ENCODE measurements at places on chromosomes 3 and 15.
A peak's percentile ranks its signal among the peaks of the same experiment; 100 is the strongest.

GRCh38 chr3:89300526-89300925 is 193.1 kb downstream of the EPHA3 start:
- no peak for DNase-seq

GRCh38 chr15:71635735-71636134 is 174.6 kb upstream of the NR2E3 start:
- no peak for DNase-seq

GRCh38 chr3:55471522-55472280 is 15.4 kb downstream of the WNT5A start:
- no peak for DNase-seq

DNA sequence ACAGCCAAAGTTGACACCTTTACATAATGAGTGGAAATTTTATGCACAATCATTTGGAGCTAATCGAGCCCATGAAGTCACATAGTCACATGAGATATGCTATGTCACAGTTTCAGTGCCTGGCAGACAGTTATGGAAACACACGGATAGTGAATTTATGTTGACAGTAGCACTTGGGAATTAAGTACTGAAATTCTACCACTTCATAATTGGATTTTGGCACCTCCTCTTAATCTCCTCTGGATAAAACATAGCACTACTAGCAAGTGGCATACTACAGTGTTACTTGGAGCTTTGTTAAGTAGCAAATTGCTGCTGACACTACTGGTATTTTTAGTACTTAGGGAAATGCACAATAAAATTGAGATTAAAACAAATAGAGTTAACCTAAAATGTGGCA is 1679.4 kb downstream of the OTOL1 start:
- no peak for DNase-seq

GRCh38 chr15:45083223-45083622 is 30.7 kb downstream of the DUOX2 start:
- no peak for DNase-seq

DNA sequence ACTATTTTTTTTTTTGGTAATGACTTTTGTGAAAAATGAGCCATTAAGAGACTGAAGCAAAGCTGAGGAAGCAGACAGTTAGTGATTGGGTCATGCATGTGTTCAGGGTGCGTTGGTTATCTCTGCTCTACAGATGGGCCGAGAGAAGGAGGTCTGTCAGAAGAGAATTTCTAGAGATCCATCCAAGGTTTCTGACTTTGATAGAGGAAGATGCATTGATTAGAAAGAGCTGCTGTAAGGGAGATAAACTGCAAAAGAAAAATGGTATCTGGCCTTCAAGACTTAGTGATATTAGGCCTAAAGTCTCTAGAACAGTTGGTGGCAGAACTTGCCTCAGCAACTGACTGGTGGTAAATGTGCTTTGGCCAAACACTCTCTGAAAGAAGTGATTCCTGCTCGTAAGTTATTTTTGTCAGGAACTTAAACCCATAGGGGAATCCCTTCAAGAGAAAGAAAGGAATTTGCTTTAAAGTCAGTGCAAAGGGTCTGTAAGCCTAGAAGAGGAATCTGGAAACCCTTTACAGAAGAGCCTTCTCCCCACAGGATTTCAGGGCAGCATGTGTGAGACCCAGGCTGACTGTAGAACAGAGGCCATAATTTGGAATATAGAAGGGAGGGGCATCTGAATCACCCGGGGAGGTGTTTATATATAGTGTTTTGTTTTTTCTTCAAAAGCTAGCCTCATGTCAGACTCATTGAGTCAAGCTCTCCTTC is 67.8 kb downstream of the OPA1 start:
- DNase-seq: no peak

DNA sequence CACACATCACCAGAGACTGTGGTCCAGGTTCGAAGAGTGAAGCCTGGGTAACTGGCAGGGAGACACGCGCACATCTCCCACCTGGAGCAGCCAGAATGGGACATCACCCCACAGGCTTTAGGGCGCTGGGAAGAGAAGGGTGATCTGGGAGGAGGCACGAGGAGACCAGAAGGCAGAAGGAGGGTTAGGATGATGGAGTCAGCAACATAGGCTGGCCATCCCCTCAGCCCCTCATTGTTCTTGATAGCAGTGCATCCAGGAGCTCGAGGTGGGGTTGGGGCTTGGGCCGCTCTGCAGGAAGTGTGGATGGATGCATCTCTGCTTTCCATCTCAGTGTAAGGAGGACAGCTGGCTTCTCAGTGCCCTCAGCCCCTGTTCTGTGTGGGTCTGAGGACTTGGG is 15.2 kb downstream of the PLA2G4F start:
- DNase-seq: no peak

DNA sequence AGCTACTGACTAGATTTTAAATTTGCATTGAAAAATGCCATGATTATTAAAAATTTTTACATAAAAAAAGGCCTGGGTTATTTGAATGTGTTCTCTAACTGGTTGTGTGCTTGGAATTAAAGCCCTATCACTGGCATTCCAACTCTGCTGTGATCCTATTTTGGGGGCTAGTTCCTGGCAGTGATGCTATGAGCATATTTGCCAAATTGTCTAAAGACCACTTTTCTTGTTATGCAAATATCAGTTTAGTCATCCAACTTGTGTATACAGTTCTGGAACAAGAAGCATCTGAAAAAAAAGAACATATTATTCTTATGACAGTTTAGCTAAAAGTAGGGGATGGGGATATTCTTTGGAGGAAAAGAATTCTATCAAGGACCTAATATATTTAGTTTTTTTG is 243.4 kb upstream of the ZNF717 start:
- DNase-seq: no peak

DNA sequence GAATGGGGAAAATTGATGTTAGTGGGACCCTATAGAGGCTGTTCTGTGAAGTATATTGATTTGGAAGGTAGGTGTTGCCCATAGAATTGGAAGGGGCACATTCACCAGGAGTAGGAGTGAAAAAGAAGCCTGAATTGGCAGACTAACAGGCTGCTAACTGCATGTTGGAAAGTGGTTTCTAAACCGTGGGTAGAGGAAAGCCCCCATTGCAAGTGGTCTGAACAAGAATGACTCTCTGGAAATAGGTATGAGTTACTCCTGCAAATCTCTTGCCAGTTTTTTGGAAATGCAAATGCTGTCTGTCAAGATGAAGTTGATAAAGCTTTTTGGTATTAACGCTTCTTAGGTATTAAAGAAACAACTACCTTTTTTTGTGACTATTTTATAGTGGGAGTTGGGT is 3.5 kb downstream of the UBE2E1 start:
- no peak for DNase-seq

- peak; percentile 37 for DNase-seq
Observed at GRCh38 chr3:3800685-3801493, 1.7 kb downstream of the LRRN1 start.

- no peak for DNase-seq
Observed at GRCh38 chr15:61080221-61081026, 148.7 kb downstream of the RORA start.

DNA sequence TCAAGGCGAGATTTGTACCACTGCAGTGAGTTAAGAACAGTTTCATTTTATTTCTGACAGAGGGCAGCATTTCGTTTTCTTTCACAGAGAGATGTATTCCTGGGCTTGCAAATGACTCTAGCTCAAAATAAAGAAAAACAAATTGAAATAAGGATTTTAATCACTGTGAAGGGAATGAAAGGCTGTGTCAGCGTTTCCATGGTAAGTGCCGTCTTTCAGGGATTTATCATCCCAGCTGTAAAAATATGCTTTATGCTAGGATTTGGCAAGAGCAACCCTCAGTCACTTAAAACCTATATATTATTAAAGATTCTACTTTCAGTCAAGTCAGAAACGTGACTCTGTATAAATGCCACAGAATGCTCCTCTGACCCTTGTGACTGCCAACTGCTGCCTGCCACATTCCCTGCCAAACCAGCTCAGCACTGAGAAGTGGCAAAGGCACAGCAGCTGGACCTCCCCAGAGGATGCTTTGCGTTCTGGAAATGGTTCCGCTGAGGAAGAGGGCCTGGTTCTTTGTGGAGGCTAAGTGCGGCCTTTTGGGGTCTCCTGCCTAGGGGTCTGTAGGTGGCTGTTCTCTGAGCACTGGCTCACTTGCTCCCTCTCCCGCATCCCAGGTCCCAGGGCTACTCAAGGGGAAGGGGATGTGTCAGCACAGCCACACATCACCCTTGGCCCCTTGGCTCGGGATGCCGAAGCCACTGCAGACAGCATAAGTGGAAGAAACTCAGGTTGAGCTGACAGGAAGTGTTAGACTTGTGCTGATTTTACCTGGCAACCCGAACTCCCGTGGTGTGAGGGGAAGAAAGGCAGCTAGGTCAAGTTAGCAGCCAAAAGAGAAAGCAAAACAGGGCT is 56.6 kb upstream of the POMGNT2 start:
- no peak for DNase-seq

- no peak for DNase-seq
Observed at GRCh38 chr15:33808720-33809457, 159.4 kb upstream of the CHRM5 start.

- no peak for DNase-seq
Observed at GRCh38 chr3:127320529-127321121, 32.8 kb upstream of the PRR20G start.

GRCh38 chr15:70512772-70513362 is 250.5 kb downstream of the UACA start:
- DNase-seq: no peak

- DNase-seq: no peak
Observed at GRCh38 chr3:134376385-134376765, 2.1 kb upstream of the AMOTL2 start.

DNA sequence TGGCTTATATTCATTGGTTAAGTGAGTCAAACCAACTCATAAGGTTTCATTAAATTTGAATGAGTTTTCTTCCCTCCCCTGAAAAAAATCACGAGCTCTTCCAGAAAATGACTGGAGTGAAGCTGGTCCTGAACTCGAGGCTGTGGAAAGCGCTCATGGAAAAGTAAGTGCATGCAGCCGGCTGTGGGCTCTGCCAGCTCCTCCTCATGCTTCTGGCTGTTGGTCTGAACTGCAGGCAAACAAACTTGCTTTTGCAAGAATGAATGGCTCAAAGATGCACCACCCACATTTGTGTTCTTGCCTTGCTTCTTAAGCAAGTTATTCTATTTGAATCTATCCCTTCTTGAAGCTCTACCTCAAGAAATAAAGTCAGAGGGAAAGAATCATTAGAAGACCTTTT is 6.2 kb downstream of the ETV5 start:
- DNase-seq: no peak

Measured in C1 segment of cervical spinal cord (tissue), 14 donors.